ENCODE measurements at places on chromosomes 16 and 17.
A peak's percentile ranks its signal among the peaks of the same experiment; 100 is the strongest.

GRCh38 chr16:66948134-66948836 lies 12.8 kb upstream of the CES3 start:
- DNase-seq, result no peak

DNA sequence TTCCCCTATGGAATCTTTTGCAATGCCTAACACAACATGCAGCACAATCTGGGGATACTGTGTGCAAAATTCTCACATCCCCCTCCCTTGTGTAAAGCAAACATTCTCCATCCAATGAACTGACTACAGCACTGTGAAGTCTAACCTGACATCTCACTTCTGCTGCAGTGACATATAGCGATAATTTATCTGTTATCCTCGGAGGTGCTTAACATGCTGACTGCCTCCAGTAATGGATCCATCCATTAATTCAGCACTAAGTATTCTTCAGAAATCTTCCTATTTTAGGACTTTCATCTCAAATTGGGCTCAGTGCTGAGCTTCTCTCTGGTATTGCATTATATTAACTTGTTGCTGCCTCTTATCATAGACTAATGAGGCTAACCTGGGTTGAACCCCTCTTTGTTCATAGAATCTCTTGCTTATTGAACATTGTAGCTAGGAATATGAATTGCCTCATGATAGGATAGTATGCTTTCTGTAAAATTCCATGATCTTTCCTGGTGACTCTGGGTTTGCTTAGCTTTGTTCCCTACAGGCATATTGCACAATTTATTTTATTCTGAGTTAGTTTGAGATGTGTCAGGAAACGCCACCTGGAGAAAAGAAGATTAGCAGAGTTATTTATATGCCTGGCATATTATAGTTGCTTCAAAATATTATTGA lies 187.9 kb downstream of the CNTNAP4 start:
- no peak for DNase-seq

GRCh38 chr17:7486181-7486580 lies 2.0 kb downstream of the POLR2A start:
- no peak for DNase-seq

GRCh38 chr17:48641541-48642058 lies 15.4 kb upstream of the HOXB9 start:
- DNase-seq, result no peak

DNA sequence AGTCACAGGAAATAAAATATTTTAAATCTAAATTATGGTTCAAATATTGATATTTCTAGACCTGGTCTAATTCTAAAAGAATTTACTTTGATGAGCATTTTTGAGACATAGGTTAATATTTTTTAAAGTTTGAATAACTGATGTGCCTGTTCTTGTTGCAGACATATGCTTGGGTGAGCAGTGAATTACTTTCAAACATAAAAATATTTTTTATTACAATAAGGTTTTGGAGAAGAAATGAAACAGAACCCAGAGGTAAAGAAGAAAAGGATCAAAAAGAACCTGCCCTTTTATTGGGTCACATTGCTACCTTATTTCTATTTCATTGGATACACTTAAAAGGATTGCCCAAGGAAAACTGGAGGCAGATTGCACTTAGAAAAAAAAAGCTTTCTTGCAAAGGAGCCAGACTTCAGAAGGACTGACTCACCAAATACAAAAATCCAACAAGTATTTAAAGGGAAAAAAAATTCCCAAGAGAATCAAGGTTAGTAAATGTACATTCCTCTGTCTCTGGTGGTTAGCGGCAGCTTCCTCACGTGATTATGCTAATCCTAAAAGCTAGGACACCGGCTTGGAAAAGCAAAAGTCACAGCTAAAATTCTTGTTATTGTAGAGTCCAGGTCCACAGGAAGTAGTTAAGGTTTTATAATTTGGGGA lies 18.5 kb downstream of the ENPP7 start:
- peak; percentile 44 for DNase-seq

- DNase-seq, result no peak
These were observed 308.9 kb upstream of the MON1B start for GRCh38 chr16:76882105-76882504.

DNA sequence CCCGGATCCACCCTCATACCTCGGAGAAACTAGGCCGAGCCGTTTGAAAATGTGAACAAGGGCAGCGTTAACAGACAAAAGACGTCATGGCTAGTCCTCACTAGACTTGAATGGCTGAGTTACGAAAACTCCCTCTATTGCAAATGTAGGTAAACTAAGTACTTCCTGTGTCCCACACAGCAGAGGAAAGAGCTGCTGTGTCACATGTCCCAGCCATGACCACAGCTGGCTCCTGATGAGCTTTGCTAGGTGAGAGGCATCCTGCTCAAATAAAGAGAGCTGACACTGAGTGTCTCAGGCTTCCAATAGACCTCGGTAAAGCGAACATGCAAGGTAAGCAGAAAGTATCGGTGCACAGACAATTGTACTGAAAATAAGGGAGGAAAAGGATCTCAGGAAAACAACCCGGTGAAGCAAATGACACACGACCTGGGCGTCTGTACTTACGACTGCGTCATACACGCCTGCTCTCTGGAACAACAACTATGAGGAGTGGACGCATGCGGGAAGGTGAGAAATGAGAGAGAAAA lies 26.0 kb downstream of the TMEM204 start:
- DNase-seq, result no peak

DNA sequence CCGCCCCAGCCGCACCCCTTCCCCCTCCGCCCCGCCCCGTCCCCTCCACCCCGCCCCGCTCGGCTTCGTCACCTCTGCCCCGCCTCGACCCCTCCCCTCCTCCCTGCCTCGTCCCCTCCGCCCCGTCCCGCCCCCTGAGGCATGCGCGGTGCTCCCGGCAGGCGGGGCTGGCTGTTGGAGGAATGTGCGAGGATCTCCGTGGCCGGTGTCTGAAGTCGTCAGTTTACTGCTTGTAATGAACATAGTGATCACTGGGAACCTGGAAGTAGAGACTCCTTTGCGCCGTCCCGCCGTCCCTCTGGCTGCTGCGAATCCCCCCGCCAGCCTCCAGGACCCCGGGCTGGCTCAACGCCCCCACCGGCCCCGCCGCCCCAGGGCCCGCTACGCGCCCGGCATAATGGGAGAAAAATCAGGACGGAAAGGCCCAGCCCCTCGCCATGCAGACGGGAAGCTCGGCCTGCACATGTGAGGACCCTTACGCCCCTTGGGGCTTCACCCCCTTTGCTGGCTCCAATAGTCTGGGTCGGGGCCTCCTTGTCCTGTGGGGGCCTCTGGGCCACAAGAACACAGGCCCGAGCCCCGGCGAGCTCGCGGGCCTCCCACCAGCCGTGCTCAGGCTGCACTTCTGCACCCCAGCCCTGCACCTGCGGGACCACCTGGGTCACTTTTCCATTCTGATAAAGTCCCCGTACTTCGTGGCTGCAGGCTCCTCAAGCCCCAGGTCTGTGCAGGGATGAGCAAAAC lies 743.1 kb downstream of the KCNJ18 start:
- DNase-seq, result no peak

DNA sequence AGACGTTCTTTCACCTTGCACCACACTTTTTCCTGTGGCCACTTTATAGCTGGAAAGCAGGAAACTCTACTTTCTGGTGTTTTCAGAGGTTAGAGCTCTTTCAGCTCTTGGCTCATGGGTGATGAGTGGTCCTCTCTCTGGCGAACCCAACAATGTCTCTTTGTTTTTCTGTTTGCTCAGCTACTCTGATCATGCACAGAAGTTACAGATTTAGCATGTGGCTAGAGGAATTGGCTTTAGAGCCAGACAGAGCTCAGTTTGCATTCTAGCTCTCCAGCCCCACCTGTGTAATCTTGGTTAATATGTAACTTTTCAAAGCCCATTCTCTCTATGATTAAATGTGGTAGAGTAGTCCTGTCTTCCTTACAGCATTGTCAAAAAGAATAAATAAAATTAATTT lies 225.2 kb downstream of the HAPSTR1 start:
- no peak for DNase-seq

DNA sequence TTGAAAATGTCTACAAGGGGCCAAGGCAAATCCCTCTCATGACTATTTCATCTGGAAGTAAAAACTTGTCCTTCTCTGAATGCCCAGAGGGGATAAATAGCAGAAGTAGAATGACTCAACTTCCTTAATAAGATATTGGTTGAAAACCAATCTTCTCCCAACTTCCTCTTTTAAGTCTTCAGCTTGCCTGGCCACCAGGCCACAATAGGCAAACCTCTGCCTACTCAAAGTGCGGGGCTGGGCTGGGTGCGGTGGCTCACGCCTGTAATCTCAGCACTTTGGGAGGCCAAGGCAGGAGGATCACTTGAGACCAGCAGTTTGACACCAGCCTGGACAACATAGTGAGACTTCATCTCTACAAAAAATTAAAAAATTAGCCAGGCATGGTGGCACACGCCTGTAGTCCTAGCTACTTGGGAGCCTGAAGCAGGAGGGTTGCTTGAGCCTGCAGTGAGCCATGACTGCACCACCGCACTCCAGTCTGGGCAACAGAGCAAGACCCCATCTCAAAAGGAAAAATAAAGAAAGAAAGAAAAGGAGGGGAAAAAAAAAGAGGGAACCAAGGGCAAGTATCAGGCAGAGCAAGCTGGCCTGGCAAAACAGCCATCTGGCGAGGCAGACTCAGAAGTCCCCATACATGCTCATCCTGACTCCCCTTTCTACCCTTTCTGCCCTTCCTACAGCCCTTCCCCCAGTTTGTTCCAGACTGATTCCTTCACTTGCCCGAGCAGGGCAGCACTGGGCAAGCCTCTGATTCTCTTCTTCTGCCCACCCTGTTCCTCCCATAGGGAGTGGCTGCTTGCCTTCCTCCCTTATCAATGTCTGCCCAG lies 20.6 kb downstream of the MAP3K14 start:
- no peak for DNase-seq

GRCh38 chr17:6755281-6755680 lies 565 bp upstream of the XAF1 start:
- DNase-seq, result peak; percentile 15

DNA sequence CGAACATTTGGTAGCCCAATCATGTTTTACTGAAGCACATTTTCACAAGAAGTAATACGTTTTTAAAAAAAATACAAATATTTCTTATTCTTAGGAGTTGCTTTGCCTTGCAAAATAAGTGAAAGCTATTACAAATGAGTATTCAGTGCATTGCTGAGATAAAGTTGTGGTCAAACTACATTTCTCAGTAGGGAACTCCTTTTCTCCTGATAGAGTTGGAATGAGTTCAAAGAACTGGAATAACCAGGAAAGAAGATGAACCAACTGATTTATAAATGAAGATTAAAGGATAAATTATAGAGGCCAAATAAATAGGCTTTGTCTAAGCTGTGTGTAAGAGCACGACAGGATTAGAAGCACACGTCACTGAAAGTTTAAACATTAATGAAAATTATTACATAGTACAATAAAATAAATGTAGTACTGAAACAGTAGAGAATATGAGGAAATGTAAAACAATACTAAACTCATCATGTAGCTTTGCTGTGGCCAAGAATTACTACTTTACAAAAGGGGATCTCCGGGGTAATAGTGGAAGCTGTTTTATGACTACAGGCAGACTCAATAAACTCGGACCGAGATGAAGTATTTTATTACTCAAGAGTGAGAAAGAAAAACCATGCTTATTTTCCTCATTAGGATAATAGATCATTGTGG lies 73.6 kb downstream of the KCNJ2 start:
- DNase-seq, result no peak

- no peak for DNase-seq
These were observed 82.9 kb downstream of the SDR42E1 start for GRCh38 chr16:81928271-81928918.

DNA sequence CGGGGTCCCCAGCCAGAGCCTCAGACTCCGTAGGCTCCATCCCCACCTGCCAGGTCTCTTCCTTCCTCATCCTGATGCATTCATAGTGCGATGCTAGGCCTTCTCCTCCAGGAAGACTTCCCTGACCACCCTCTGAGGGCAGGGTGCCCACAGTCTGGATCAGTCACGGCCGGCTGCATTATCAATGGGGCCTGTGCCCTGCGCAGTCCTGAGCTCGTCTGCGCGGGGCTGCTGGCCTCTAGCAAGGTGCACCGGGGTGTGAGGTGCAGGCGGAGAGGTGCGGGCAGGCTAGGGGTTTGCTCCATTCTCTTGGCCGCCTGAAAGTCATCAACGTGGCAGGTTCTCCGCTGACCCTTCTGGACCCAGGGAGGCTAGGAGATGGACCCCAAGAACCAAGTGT lies 56.9 kb upstream of the ACSF3 start:
- DNase-seq, result no peak

DNA sequence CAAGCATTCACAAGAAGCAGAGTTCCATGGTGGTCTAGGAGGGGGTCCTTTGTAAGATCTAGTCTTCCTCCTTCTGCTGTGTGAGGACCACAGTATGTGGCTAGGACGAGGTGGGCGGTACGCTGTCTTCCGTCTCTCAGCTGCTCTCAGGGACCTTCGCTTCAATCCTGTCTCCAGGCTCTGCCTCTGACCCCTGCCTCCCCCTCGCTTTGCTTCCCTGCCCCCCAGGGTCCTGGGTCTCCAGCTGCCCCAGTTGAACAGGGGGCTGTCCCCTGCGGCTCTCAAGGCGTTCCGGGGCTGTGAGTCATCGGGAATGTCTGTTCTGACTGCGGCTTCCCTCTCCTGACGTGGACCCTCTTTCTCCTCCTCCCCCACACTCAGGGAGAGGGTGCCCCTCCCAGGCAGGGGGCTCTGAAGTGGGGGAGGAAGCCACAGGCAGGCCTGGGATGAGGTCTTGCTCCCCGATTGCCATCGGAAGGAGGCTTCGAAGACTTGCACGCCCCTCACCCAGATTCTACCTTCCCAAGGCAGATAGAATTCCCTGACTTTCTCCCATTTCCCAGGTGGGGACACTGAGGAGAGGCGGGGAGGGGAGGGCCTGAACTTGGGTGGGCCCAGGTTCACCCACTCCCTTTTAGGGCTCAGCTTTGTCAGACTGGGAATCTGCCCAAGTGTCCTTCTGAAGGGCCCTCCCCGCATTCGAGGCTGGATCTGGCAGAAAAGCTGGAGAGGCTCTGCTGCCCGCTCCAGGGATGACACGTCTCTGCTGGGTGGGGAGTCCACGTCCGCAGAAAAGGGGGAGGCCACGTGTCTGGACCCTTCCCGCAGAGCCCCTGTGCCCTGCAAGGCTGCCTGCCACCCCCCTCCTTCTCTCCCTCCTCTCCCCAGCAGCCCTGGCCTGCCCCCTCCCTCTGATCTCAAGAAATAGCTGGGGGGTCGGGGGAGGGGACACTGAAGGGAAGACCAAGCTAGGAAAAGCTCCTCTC lies 9.1 kb upstream of the COL1A1 start:
- peak; percentile 99 for DNase-seq

DNA sequence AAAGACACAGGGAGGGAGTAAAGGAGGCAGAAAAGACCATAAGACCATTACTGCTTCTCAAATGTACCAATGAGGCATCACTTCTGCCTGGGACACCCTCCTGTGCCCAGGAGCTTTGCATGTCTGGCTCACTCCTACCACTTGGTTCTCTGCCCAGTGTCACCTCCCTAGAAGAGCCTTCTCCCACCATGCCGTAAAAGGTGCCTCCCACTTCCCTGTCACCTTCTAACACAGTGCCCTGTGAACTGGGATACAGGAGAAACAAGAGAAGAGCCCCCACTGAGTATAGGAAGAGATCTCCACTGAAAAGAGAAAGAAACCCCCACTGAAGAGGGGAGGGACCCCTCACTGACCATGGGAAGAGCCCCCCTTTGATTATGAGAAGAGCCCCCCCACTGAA lies 484.7 kb downstream of the SOX9 start:
- DNase-seq, result no peak
